ENCODE measurements at places on chromosomes 7 and 10. TPM values are rescaled to one million over a fixed set of nuclear protein-coding genes. Genes with fewer than 3 reads are reported as not detected.

TMEM140 gene
- polyA plus RNA-seq, result 26.5 TPM

DNA sequence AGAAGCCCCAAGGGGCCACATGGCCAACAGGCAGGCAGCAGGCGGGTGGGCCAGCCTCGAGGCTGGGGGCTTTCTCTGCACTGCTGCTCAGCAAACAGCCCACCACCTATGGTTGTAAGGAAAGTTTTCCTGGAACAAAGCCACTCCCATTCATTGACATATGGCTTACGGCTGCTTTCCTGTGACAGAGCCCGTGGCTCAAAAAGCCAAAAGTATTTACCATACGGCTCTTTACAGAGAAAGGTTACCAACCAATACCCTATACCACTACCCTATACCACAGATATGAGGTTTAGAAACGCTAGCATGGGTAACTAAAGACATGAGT lies 152.7 kb downstream of the MAD1L1 start:
- DNase-seq, result no peak

DNA sequence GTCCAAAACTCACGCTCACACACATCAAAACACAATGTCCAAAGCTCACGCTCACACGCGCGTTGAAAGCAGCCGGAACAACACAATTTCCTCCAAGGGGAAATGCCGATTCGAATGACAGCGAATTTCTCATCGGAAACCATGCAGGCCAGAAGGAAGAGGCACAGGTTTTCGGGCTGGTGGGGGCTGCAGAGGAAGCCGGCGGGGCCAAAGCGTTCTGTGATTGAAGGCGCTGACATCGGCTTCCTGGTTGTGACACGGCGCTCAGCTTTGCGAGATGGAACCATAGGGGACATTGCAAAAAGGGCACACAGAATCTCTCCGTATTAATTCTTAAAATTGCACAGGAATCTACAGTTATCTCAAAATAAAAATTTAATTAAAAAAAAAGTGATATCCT lies 61.3 kb downstream of the FOXL3 start:
- no peak for DNase-seq

APBB1IP gene
- 0.99 TPM for polyA plus RNA-seq

- no peak for DNase-seq
Measured at GRCh38 chr10:86204421-86205305, 161.9 kb downstream of the GRID1 start.

- DNase-seq, result no peak
Measured at GRCh38 chr10:128934492-128934891, 532.5 kb upstream of the MGMT start.

- DNase-seq, result no peak
Measured at GRCh38 chr10:133189726-133190125, 29.7 kb downstream of the KNDC1 start.

DNA sequence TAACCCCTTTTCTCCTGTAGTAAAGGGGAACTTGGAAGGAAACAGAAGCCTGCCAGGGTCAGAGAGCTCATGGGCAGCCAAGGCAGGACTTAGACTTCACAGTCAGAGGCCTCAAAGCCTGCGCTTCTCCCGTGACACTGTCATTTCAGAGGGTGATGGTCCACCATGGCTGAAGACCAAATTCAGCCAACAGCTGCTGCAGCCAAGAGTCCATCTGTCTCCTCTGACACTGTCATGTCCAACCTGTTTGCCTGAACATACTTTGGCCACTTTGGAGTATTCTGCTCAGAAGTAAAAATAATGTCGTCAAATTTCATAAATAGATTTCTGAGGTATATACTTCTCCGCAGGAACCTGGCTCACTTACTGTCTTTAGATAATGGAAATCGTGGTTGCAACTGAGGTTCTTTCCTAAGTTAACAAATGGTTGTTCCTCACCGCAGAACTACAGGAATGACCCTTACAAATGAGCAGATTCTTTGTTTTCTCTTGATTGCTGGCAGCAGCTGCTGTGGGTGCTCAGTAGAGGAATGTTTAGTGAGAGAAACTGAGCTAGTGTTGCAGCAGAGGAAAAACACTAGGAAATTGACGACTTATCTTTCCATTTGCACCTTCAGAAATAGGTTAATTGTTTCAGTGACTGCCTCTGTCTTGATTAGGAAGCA lies 626.5 kb downstream of the SDK1 start:
- no peak for DNase-seq

DNA sequence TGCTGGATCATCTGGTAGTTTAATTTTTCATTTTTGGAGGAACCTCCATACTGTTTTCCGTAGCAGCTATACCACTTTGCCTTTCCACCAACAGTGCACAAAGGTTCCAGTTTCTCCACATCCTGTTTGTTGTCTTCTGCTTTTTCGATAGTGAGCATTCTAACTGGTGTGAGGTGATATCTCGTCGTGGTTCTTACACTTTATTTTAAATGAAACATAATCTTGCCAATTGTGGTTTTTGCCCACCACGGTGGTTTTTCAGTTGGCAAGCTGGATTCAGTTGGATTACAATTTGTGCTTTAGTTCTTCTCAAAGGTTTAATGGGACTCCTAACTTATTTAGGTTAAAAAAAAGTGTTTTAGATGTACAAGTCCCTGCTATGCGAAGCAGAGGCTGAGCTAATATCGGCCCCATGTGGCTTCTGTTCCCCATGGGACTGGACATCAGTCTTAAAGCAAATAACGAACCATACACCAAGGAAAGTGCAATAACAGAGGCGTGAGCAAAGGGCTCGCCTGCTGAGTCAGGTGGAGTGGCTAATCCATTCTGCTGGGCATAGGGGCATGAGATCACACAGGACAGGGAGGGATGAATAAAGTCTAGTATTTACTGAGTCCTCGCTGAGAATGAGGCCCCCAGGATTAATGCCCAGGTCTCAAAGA lies 153.6 kb downstream of the AOAH start:
- no peak for DNase-seq

- DNase-seq, result no peak
Measured at GRCh38 chr7:95311389-95311788, 12.9 kb downstream of the PON1 start.

DNA sequence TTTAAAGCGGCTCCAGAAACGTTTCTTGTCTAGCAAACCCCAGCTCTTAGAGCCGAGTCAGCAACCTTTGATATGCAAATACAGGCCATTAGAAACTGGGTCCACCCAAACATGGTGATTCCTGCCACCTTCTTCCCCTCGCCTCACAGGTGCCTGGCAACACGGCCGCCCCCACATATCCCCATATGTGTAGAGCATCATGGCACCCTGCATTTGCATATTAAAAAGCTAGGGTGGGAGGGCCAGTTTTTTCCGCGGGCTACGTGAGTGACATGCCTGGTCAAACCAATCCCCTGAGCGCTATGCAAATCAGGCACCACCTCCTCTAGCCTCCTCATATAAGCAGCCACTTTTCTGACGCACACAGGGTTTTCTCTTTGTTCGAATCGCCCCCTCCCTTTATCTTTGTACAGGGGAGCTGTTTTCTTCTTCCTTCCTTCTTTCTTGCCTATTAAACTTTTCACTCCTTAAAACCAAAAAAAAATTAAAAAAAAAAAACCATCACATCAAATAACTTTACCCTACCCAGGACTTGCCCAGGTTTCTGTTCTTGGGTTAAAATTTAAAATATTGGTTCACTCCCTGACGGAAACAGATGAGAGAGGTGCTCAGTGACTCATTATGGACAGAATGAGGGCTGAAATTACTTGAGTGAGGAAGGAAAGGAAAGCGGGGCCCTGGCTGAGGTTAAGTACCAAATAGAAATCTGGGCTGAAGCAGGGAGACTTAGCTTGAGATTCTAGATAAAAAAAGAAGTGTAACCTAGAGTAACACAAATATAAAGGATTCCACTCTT lies 59.8 kb downstream of the COA1 start:
- DNase-seq, result no peak

SLC13A1 gene
- polyA plus RNA-seq, result not detected

DNA sequence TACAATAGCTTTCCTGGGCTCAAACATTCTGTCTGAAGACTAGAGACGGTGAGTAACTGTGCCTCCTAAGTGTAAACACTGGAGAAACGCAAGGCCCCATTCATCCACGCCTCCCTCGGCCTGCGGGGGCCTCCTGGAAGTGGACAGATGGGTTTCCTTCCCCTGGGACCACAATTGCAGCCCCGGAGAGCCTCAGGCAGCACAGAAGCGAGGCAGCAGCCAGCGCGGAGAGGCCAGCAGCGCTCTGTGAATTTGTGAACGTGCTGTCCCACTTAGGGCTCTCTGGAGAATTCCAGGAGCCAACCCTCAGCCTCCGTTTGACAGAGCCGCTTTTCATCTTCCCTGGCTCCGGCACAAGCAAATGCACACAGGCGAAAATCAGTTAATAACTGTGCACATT lies 23.2 kb upstream of the CALN1 start:
- DNase-seq, result peak; percentile 51

DNA sequence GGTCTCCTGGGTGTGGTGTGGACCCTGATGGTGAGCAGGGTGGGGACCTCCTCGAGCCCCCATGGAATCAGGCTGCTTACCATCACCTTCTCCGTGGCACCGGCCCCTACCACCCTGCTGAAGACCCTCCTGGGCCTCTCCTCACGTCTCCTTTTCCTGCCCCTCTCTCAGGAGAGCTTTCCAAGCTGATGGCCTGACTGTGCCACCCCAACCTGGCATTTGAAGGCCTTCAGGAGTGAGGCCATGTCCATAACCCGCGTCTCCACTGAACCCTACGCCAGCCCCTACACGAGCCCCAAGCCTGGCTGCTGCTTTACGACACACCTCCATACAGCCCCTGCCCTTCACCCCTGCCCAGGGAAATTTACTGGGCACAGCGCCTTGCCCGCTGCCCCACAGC lies 55.4 kb downstream of the ZRANB1 start:
- DNase-seq, result no peak

EEPD1 gene
- 8.2 TPM for polyA plus RNA-seq

CFAP58 gene
- polyA plus RNA-seq, result 0.62 TPM

SCIN gene
- polyA plus RNA-seq, result not detected

HYAL4 gene
- not detected for polyA plus RNA-seq

GRCh38 chr10:43960135-43960415 lies 311.4 kb upstream of the ZNF32 start:
- DNase-seq, result no peak

EGFR gene
- 2.8 TPM for polyA plus RNA-seq

DNA sequence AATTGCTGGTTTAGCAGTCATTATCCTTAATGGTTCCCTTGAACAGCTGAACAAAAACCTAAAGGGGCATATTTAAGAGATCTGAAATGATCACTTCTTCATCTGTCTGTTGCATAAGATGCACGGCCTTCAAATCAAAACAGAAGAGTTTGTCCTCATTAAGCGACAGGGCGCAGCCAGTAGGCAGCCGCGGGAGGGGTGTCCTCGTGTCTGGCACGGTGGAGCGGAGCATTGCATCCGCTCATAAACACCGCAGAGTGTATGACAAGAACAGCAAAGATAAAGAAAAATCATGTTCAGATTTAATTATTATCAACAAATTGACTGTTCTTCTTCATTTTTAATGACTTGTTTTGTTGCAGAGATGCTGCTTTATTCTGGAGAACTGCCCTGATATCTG lies 255.6 kb upstream of the ADARB2 start:
- DNase-seq, result no peak

GRCh38 chr10:87913156-87913921 lies 49.9 kb downstream of the PTEN start:
- DNase-seq, result no peak

GRCh38 chr10:106310596-106310995 lies 853.9 kb downstream of the SORCS1 start:
- no peak for DNase-seq

TDRD1 gene
- polyA plus RNA-seq, result 0.27 TPM

- no peak for DNase-seq
Measured at GRCh38 chr7:80107278-80107677, 27.4 kb upstream of the GNAI1 start.

- DNase-seq, result no peak
Measured at GRCh38 chr7:125406111-125406510, 476.5 kb upstream of the POT1 start.
